ENCODE measurements at places on chromosomes 11 and 22.

- no peak for DNase-seq
Observed at GRCh38 chr11:83249445-83249844, 36.7 kb downstream of the CCDC90B start.

DNA sequence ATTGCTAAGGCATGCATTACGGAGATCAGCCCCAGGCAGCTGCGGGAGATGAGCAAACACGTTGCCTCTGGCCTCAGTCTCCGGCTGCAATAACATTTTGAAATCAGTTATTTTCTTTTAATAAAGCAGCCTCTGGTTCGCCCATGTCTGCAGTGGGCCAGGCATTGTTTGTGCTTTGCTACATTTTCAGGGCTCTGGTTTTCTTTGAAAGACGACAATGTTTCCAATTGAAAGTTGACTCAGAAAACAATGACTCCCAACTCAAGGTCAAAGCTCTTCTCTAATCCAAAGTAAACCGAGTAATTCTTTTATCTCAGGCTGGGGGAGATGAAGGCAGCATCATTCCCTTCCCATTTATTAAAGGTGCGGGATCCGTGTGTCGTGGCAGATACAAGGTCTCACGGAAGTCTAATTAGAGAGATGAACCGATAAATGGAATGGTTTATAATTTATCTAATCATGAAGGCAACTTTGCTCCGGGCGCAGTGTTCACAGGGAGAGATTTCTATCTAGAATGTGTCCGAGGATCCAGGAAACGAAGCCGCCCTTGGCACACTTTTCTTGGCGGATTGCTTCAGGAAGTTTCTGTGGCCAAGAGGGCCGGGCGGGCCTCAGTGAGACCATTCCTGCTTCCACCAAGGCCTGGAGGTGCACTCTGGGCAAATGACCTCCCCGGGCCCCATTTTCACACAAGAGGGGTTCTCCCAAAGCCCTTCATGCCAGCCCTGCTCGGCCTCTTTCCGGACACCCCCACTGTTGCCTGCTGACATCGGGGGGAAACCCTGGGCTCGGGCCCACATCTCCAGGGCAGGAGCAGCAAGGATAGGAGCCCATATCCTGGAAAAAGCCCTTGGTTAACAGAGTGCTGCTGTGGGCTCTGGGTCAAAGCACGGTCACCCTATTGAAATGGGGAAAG lies 811.4 kb downstream of the BRD1 start:
- no peak for DNase-seq

DNA sequence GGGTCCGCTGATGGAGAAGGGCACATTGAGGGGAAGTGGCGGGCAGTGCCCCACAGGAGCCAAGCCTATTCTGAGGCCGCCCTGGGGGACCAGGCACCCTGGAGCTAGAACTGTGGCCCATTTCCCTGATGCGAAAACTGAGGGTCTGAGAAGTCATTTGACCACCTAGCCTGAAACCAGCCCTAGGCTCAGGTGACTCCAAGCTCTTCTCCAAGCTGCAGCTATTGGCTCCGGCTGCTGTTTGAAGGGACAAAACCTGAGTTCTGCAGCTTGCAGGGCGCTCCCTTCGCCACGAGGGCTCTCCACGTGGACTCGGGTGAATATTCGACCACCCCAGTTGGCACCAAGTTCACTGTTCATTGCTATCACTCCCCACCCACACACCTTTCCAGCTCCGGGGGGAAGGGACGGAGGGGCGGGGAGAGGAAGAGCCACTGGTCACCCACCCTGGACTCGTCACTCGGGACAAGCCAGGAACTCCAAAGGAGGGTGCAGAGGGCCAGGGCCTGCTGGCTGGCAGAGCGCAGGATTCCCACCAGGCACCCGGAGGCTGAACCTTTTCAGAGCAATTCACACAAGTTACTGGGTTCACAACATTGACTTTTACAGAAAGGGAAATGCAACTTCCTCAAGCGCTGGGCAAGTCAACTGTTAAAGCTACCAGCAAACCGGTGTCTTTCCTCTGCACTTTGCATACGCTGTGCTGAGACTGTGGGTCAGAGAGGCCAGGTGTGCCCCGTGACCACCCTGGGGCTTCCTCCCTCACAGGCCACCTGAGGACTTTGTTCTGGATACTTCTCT lies 1.1 kb upstream of the RAC2 start:
- DNase-seq: no peak

GRCh38 chr11:121524233-121524631 lies 71.5 kb upstream of the SORL1-AS1 start:
- DNase-seq: no peak

DNA sequence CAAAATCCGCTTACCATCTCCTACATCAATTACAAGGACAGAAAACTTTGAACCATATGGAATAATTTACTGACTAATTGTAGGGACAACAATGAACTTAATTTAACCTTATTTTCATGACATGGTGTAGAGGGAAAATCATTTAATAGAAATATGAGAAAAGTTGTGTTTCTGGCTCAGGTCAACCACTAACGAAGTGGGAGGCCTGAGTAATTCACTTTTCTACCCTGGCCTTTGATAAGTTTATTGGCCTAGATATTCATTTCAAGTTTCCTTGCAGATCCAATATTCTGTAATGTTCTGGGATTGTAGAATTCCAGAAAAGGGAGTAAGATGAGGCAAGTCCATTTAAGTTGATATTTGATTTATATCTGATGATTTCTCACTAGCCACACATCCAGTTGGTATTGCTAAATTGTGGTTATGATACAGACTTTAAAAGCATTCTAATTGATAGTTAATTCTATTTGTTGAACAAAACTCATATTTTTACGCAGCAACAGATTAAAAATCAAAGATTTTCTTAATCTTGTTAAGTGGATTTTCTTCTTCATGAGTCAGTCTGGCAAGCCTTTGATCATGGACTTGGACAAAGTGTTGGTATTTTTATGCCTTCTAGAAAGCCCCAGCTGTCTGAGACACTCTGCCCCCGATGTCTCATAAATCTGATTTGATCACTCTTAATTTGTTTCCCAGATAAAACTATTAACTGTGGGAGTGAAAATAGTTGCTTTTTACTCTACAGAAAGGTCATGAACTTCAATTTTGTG lies 336.5 kb downstream of the TMEM135 start:
- no peak for DNase-seq

- no peak for DNase-seq
Observed at GRCh38 chr11:17739945-17740338, 5.4 kb downstream of the KCNC1 start.

DNA sequence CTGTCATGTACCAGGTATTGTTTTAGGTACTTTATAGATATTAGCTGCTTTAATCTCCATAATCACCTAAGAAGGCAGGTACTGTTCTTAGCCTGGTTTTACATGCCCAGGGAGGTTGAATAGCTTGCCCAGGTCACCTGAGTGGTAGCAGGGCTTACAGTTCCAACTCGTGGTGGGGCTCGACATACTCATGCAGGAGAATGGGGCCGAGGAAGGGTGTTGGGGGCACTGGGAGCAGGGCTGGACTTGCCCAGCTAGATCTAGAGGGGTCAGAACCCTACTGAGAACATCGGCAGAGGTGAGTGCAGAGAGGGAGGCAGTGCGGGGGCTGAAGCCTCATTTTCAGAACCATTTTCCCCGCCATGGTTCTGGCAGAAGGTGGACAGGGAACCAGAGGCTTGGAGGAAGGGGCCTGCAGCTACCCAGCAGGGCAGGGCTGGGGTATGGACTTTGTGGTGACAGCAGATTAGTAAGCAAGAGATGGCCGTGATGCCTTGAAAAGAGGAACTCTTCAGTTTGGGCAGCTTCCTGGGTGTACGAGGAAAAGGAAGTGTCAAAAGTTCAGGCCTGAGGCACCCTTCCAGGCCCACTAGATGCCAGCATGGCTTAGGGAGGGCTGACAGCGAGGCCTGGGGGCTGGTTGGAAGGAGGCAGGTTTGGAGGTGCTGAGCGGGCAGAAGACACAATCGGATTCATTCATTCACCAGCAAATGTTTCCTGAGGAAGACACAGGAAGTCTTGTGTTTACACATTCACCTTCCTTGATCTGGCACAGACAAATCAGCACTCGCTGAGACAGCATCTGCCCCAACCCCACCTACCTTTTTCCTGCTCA lies 54.7 kb upstream of the LYVE1 start:
- no peak for DNase-seq

DNA sequence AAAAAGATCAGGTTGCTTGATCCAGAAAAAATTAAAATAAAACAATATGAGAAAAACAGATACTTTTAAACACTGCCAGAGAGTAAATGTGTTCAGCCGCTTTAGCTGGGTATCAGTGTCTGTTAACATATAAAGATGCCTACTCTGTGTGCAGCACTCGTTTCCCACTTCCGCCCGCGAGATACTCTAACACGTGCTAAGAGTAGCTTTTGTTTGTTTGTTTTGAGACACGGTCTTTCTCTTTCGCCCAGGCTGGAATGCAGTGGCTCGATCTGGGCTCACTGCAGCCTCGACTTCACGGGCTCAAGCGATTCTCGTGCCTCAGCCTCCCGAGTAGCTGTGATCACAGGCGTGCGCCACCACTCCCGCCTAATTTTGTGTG lies 531 bp upstream of the MEN1 start:
- no peak for DNase-seq

- DNase-seq: no peak
Observed at GRCh38 chr22:38802671-38803121, 8.8 kb upstream of the DNAL4 start.

DNA sequence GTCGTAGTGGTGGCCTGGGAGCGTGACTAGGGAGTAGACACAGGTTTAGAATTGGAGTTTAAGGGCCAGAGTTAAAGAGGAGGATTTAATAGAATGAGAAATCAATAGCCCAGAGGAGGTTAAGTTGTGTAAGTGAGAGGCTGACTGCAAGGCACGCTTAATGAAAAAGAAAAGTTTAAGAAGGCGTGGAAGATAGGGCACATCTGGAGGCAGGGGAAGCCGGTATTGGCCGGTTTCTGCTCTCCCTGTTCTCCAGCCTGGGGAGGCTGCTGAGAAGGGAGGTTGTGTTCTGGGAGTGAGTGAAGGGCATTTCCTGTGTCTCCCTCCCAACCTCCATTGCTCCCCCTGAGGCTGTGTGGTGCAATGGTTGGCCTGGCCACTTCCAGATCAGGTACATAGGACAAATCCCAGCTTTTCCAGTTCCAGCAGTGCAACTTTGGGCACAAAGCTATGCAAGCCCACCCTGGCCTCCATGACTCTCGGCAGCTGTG lies 6.3 kb downstream of the GRIK4 start:
- no peak for DNase-seq

GRCh38 chr11:42967653-42968052 lies 344.1 kb upstream of the API5 start:
- no peak for DNase-seq

- DNase-seq: no peak
Observed at GRCh38 chr11:32790916-32791315, 3.5 kb downstream of the CCDC73 start.

DNA sequence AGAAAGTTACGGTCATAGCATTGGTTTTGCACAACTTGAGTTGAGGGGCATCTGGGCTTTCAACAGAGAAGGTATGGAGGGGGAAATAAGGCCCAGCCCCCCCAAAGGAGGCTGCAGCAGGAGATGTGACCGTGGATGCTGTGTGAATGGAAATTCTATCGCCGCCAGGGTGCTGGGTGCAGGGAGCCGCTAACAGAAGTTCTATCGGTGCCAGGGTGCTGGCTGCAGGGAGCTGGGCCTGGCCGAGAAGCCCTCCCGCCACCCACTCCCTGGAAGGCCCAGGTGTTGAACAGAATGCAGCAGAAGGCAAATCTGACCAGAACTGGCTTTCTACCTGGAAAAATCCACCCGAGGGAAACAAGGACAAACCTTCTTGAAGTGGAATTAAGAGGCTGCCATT lies 115.0 kb downstream of the SHANK2 start:
- DNase-seq: no peak

GRCh38 chr11:57513452-57513795 lies 2.1 kb downstream of the SLC43A1 start:
- no peak for DNase-seq

GRCh38 chr22:22817468-22818201 lies 70.0 kb upstream of the IGLL5 start:
- no peak for DNase-seq

DNA sequence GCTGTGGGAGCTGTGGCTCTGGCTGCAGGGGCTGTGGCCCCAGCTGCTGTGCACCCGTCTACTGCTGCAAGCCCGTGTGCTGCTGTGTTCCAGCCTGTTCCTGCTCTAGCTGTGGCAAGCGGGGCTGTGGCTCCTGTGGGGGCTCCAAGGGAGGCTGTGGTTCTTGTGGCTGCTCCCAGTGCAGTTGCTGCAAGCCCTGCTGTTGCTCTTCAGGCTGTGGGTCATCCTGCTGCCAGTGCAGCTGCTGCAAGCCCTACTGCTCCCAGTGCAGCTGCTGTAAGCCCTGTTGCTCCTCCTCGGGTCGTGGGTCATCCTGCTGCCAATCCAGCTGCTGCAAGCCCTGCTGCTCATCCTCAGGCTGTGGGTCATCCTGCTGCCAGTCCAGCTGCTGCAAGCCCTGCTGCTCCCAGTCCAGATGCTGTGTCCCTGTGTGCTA lies 514 bp downstream of the KRTAP5-9 start:
- DNase-seq: no peak

DNA sequence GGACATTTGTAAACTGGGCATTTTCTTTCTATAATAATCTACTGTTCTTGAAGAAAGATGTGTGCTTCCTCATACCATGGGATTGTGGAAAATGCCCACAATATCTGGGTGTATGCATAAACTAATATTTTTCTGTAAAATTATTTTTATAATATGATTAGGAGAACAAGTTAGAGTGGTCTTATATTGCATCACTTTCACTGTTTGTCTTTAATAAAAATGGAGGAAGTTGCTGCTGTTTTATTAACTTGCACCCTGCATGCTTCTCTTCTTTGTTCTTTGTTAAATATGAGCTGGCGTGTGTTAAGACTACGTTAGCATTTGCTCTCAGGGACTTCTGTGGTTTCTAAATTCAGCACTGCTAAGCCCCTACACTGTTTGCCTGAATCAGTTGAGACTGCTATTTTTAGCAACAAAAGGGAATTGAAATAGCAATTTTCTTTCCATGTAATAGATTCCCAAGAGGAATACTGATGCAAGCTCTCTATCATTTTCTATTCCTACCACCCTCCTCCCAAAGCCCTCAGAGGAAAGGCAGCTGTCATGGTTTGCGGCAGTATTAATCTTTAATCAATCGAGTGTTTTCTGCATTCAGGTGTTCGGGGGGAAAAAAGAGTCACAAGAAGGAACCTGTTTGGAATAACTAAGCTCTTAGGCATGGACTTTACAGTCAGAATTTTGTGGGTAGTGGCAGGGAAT lies 56.1 kb downstream of the HSD17B12 start:
- no peak for DNase-seq

DNA sequence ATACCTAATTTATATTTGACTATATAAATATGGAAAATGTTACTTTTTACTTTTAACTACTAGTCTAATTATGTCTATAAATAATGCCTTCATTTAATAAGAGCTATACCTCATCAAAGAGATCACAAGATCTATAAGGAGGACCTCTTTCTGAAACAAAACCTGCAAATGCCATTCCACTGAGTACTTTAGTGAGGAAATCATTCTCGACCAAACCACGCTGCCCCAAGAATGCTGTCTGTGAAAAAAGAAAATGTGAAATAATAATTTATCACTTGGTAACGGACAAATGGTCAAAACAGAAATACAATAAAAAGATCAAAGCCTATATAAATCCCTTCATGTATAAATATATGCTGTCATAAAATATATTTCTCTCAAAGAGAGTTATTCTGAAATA lies 301.7 kb downstream of the SBF2 start:
- no peak for DNase-seq

Data from stimulated activated CD4-positive, alpha-beta T cell treated with anti-CD3 and anti-CD28 coated beads, Interleukin-1b, Interleukin-23, amount 100 ng/mL, for 1 hour (primary cell).